ENCODE measurements at places on chromosomes 4 and X.

DNA sequence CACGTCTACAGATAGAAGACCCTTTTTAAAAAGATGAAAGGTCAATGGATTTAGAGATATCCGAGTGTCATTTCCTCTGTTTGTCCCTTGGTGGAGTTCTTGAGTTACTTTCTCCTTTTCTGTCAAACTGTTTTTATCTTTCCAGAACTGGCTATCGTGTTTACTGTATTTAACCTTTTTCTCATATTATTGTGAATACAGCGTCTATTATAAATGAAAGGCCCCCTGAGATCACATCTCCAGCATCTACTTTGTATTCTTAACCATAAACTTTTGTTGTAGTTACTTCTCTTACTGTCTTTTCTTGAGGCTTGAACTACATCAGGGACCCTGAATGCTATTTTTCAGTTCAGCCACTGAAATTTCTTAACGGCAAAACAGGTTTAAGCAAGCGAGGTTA is 4.0 kb upstream of the PCDH7 start:
- DNase-seq, result peak; percentile 19

DNA sequence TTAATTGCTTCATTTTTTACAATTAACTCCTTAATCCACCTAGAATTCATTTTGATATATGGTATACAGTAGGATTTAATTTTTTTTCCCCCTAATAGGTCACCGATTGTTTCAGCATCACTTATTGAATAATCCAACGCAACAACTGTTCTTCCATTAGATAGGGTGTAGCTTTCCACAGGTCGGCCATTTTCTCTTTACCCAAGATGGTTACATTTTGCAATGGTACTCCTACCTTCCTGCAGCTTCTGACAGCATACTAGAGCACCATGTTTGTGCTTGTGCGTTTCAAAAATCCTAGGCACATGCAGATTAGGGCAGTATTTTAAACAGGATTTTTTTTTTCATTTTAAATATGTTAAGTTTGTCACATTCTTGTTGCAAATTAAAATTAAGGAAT is 2.3 kb downstream of the LINC00632 start:
- DNase-seq, result no peak

GRCh38 chr4:72006586-72006985 is 25.2 kb upstream of the NPFFR2 start:
- DNase-seq, result peak; percentile 5

GRCh38 chr4:2338754-2339457 is 77.0 kb upstream of the MXD4 start:
- DNase-seq, result no peak

GRCh38 chr4:154329939-154330338 is 161.7 kb downstream of the DCHS2 start:
- DNase-seq, result no peak

GRCh38 chrX:42107495-42108488 is 184.4 kb upstream of the CASK start:
- no peak for DNase-seq

DNA sequence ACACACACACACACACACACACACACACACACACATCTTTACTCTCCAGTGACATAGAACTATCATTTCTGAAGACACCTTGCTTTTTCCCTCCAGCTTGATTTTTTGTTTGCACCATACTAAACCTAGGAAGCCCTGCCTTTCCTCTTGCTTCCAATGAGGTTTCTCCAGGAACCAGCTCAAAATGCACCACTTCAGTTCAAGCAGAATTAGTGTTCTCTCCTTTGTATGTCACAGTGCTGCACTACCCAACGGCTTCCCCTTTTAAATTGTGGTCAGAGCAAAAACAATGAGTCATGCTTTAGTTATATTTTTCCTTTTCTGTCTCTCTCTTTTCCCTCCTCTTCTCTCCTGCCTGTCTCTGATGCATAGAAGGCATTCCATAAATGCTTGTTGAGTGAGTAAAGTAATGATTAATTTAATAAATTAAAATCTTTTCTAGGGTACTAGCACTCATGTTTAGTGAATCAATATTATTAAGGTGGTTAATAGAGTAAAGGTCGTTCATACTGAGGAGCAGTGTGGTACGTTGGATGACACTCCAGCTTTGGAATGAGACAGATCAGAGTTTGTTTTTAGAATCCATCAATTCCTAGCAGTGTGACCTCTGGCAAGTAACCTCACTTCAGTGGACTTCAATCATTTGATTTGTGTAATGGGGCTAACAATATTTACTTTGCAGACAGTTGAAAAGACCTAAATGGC is 5.9 kb downstream of the RTL3 start:
- DNase-seq, result peak; percentile 43

- peak; percentile 65 for DNase-seq
These were observed 1.2 kb downstream of the TRIML2 start for GRCh38 chr4:188107931-188108843.

GRCh38 chr4:74175379-74175778 is 17.5 kb downstream of the MTHFD2L start:
- no peak for DNase-seq

DNA sequence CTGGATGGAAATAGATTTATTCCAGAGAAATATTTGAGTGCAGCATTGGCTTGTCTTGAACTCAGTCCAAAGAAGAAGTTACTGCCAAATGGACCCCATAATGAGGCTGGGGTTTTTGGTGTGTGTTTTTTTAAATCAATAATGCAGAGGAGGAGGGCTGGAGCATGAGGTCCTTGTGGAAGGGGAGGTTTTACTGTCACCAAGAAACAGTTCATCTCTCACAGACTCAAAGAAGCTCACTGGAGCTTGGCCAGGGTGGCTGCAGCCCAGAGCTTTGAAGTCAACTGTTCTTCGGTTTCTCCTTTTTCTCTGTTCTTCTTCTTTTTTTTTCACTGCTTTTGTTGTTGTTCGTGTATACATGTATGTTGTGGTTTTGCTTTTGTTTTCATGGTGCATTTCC is 377.7 kb downstream of the FBXW7 start:
- DNase-seq, result no peak

- no peak for DNase-seq
These were observed 130.0 kb downstream of the CPZ start for GRCh38 chr4:8722556-8722955.

DNA sequence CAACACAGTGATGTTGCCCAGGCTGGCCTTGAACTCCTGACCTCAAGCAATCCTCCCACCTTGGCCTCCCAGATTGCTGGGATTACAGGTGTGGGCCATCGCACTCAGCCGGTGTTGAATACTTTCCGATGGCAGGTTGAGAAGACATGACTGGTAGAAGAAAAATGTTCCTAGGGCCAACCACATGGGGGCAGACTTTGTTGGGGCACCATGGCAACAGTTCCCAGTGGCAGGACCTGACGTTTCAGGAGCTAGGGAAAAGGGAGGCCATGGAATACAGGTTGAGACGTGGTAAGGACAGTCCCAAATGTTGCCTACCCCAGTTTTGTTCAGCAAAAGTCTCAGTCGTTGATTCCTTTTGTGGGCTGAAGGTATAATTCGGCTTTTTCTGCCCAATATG is 134.6 kb downstream of the ASMT start:
- DNase-seq, result no peak

DNA sequence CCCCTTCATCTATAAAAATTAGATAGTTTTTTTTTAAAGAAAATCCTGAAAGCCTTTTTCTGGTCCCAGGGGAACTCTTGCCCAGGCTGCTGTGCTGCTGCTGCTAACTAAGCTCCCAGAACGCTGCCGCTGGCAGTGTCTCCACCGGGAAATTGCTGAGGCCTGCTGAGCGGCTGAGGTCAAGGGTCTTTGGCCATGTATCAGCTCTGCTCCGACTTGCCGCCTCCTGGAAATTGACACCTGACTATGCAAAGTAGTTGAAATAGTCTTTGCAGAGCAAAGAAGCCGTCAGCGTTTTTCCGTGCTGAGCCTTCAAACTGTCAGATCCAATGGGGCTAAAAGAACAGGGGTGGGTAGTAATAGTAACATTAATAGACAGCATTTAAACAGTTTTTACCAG is 839 bp downstream of the QDPR start:
- DNase-seq, result no peak

- peak; percentile 27 for DNase-seq
These were observed 5.4 kb downstream of the HTRA3 start for GRCh38 chr4:8274765-8275547.

- DNase-seq, result no peak
These were observed 110.6 kb downstream of the REPS2 start for GRCh38 chrX:17056868-17057608.

DNA sequence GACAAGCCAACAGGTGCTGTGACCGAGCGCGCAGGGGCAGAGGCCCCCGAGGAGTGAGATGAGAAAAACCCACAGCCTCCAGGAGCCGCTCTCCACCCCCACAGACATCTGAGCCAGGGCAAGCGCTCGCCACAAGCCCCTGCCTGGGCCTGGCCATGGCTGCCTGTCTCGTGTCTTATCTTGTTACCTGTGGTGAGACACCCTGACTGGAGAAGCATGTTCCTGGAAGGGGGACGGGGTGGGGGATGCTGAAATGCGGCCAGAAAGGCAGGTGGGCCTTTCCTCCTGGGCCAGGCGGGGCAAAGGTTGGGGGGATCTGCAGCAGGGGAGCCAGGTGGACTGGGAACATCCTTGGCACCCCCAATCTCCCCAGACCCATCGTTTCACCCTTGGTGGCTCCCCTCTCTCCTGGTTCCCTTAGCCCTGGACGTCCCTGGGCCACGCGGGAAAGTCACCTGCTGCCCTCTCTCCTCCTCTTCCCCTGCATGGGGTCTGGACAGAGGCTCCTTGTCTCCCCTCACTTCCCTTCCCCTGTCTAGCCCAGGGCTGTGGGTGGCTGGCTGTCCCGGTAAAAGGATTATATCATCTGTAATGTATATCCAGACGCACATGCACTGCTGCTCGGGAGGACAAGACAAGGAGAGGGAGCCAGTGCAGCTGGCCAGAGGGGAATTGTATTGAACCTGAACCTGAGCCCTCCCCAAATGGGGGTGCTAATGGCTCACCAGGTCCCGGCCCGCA is 8.4 kb upstream of the DUSP9 start:
- no peak for DNase-seq

- DNase-seq, result no peak
These were observed 38.1 kb downstream of the SEPTIN11 start for GRCh38 chr4:76987685-76988084.

DNA sequence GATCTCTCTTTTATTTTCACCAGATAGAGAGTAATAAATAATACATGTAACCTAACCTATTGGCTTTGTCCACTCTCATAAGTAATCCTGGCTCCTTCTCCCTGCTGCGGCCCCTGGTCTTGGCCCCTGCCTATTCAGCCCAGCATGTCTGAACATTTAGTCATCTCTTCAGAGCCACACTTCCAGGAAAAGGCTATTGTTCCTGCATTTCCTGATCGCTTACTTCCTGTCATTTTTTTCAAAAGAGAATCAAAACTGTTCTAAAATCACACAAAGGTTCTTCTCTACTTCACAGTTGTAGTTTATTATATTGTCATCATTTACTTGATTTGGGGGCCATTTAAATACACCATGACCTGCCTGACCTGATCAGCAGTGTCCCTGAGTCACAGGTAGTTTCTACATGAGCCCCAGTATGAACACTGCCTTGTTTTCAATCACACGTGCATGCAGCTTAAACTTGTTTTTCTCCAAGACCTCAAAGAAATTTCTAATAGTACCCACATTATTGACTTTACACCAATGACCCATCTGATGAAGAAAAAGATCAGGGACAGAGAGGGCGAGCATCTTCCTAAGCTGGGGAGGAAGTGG is 47.4 kb upstream of the KDR start:
- DNase-seq, result no peak

DNA sequence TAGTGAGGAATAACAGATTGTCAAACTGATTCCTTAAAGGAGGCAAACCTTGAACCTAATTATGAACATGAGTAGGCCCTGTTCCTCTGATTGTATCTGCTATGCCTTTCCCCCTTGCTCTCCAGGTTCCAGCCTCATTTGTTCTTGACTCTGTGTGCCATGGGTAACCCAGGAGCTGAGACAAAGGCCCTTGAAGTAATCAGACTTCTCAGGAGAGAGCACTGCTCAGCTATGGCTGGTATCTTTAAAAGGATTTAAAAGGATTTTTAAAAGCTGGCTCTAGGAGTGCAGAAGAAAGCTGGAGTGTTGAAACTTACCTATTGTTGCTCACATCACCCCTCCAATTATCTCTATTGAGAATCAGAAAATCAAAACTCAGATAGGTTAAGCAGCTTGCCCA is 1565.5 kb upstream of the AGA start:
- DNase-seq, result no peak

DNA sequence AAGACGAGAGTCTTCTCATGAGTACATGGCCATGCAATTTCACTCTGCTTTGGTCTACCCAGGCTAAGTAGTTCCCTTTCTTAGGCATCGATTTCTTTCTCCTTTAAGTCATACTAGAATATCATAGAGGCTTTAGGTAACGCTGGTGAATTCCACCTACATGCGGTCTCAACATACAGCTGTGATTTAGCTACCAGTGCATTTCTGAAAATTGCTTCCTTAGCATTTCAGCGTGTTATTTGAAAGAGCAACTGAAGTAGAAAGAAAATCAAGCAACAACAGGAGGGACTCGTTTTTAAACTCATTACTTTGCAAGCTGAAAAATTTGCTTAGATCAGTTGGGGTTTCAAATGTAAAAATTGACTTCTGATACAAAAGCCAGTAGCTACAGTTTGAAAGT is 48.1 kb upstream of the RASGEF1B start:
- no peak for DNase-seq

- no peak for DNase-seq
These were observed 869.1 kb upstream of the GRID2 start for GRCh38 chr4:91434631-91435030.

- DNase-seq, result no peak
These were observed 169.4 kb downstream of the MGST2 start for GRCh38 chr4:139834981-139835391.

DNA sequence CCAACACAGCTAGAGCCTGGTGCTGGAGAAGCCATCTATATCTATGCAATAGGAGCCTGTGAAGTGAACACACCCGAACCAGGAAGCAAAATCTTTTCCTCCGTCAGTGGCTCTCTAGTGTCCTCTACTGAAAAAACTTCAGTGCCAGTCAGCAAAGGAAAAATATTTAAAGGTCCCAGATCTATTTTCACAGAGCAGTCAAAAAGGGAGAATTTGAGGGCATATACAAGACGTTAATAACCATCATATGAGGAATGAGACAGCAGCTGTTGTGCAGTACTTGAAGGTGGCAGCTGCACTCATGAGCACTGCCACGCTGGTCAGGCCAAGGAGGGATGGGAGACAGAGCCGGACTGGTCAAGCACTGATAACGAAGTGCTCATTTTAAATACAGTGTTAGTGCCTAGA is 14.4 kb downstream of the MCUB start:
- peak; percentile 14 for DNase-seq

- DNase-seq, result no peak
These were observed 61.7 kb downstream of the EVC start for GRCh38 chr4:5772528-5773270.

DNA sequence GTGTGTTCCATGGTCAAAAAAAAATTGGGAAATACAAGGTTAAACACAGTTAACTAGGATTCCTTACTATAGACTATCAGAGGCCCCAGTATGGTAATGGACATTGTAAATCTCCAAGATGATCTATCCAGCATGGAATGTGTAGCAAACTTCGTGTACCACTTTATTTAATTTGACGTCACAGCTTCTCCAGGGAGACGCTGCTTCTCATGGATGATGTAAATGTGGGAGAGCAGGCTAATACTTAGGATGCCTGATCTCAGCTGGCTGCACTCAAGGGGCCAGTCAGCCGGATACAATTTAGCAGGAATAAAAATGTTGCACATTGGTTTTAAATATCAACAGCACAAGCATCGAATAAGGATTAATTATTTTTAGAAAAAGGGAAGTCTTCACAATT is 111.7 kb upstream of the HPF1 start:
- DNase-seq, result no peak

Data from HTR-8/SVneo (cell line).